ENCODE measurements at places on chromosomes 3 and 15. TPM values are rescaled to one million over a fixed set of nuclear protein-coding genes. Genes with fewer than 3 reads are reported as not detected.

GRCh38 chr15:38558372-38559059 is 6.1 kb downstream of the RASGRP1 start:
- DNase-seq, result no peak

Gene GORASP1
- 16.2 TPM for total RNA-seq

Gene C2CD4B
- total RNA-seq, result 0.43 TPM

Gene CSPG5
- 0.58 TPM for total RNA-seq
